Posterior cingulate gyrus (tissue), 11 donors: ENCODE measurements at places on chromosomes 6 and 20.
A peak's percentile ranks its signal among the peaks of the same experiment; 100 is the strongest.

DNA sequence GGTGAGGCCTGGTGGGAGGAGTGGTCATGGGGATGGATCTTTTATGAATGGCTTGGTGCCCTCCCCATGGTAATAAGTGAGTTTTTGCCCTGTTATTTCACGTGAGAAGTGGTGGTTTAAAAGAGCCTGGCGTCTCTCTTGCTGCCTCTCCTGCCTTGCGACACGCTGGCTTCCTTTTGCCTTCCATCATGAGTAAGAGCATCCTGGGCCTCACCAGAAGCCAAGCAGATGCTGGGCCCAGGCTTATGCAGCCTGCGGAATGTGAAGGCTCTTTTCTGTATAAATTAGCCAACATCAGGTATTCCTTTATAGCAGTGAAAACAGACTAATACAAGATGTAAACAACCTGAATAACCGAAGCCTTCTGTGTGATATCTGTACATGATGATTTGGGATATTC is 27.6 kb downstream of the VTA1 start:
- DNase-seq: no peak

GRCh38 chr6:170134031-170134470 is 156.8 kb downstream of the DLL1 start:
- DNase-seq: peak; percentile 83

DNA sequence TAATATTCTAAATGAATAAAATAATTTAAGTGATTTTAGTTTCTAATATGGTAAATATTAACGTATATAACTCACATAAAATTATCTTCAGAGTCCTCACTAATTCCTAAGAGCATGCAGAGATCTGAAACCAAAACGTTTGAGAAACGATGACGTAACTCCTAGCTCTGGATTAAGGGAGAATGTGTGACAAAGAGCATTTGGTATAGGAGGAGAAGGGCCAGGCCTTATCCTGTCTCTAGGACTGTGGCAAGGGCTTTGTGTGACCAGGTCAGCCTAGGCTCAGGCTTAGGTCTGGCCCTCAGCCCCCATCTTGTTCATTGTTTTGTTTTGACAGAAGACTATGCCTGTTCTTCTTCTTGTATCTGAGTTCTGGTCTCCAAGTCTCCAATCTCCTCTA is 19.2 kb upstream of the POLR1H start:
- DNase-seq: no peak

GRCh38 chr6:169723200-169723909 is 945 bp downstream of the PHF10 start:
- peak; percentile 65 for DNase-seq

DNA sequence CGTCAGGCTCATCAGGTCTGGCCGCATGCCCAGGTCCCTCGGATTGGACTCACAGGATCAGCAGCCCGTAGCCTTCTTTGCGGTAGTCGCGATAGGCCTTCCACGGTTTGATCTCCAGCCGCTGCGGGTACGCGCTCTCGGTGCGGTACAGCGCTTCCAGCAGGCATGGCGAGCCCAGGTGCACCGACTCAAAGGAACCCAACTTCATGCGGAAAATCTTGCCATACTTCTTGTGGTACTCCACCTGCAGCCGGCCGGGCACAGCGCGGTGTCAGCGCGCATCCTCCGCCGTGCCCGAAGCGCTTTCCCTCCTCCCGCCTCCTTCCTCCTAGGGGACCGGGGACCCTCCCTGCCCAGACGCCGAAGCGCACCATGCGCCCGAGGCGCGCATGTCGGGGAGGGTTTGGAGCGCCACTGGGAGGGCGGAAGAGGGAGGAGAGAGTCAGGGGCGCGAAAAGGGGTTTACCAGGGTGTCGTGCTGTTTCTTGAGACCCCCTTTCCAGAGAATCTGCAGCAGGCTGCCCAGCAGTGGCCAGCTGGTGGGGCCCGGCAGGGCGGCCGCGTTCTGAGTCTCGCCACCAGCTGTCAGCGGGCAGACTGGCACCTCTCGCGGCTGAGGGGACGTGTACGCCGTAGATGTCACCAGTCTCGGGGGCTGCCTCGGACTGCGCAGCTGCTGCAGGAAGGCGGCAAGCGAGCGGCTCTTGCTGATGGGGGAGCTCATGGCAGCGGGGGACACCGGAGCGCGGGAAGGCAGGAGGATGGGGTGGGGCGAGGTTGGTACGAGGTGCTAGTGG is 732 bp downstream of the CYP24A1 start:
- no peak for DNase-seq

GRCh38 chr20:58511364-58511763 is 3.8 kb downstream of the APCDD1L start:
- DNase-seq: no peak

DNA sequence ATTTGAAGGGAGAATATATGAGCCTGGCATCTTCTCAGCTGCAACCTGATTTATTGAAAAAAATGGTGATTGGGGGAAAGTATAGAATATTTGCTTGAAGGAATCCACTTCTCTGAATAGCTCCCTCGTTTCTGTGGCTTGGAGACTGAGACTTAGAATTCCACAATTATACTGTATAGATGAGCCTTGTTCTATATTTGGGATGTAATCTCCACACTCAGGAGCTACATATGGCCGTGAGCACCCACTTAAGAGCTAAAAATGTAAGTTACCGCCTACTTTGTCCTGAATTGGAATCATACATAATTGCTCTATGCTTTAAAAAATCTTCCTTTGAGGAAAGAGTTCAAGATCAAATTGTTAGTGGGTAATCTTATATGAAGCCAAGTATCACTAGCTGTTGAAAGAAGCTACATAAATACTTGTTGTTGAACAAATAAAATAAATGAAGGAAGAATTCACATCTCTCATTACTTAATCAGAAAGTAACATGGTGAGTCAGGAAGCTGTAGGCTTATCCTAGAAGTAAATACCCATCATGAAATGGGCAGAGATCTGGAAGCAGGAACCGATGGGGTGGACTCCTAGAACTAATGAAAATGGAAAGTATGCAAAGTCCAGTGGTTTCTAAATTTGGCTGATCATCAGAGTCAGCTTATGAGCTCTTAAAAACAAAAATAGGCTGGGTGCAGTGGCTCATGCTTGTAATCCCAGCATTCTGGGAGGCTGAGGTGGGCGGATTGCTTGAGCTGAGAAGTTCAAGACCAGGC is 254.3 kb downstream of the SOX4 start:
- no peak for DNase-seq

- peak; percentile 78 for DNase-seq
Measured at GRCh38 chr6:162442687-162443086, 284.9 kb downstream of the PRKN start.

GRCh38 chr20:40880063-40880728 is 148.4 kb upstream of the TOP1 start:
- no peak for DNase-seq

GRCh38 chr6:148817689-148818088 is 70.9 kb downstream of the UST start:
- DNase-seq: no peak

DNA sequence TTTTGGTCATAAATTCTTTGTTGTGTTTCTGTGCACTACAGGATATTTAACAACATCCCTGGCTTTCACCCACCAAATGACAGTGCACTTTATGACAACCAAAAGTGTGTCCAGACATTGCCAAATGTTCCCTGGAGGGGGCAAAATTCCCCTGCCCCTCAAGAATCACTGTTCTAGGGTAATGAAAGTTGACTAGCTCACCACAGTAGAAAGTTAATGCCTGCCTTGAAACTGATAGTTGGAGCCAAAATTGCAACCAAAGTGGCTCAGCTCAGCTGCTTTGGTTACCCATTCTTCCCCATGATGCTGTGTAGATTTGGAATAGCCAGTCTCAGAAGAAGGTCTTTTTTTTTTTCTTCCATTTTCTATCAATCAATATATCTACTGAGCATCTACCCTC is 150.6 kb downstream of the RALGAPA2 start:
- DNase-seq: no peak

- DNase-seq: peak; percentile 91
Measured at GRCh38 chr20:63025534-63026331, 19.0 kb upstream of the BHLHE23 start.

DNA sequence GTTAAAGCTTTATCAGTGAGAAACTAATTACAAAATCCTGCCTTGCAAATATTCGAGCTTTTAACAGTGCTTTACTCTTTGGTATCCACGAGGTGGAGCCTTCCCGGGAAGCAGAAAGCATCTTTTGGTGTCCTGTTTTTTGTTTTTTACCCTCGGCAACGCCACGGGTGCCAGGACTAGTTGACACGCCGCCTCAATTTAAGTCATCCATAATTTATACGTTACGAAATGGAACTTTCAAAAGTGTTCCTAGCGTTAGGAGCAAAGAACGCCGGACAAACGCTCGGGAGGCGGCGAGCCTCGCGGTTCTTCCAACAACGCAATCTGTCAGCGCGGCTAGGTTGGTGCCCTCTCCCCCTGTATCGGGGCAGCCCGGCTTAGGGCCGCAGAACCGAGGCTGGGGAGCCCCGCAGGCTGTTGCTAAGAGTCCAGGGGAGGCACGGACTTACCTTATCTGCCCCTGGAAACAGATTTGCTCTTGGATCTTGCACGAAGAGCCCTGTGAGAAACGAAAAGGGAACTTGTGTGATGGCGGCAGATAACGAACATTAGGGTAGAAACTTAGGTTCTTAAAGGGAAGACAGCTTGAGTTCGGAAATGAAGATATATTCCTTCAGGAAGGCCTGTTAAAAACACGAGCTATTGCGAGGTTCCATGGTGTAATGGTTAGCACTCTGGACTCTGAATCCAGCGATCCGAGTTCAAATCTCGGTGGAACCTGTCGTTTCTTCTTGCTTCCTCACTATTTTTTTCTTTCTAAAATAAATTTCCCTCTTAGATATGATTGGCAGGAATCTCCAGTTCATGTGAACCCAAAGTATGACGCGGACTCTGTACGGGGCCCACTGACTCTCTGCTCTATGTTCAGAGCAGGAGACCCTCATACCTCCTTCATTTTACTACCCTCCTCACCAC is 46.2 kb upstream of the ZNF184 start:
- DNase-seq: no peak

DNA sequence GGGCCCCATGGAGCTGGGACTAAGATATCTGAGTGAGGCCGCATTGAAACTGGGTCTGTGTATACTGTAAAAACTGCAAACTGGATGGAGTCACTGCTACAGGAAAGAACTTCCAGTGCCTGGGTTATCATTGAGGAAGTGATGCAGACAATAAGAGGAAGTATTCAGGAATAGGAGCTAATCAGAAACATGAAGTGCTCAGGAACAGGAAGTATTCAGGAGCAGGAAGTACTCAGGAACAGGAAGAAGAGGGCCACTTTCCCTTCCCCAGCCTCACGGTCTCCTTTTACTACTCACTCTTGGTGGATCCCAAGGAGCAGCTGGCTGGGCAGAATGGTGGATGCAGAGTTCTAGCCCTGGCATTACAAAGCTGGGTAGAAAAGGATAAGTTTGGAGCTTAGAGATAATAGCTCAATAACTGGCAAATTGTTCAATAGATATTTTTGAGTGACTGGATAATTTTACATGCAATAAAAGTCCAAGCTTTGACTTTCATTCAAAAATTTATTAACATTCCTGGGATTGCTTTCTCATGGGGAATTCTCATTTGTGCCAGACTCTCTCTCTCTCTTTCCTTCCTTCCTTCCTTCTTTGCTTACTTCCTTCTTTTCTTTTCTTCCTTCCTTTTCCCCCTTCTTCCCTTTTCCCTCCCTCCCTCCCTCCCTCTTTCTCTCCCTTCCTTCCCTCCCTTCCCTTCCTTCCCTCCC is 82.2 kb upstream of the PAX1 start:
- DNase-seq: no peak

- DNase-seq: no peak
Measured at GRCh38 chr6:21158149-21158548, 435.4 kb upstream of the SOX4 start.

GRCh38 chr20:63089051-63089907 is 82.5 kb upstream of the BHLHE23 start:
- DNase-seq: peak; percentile 22

DNA sequence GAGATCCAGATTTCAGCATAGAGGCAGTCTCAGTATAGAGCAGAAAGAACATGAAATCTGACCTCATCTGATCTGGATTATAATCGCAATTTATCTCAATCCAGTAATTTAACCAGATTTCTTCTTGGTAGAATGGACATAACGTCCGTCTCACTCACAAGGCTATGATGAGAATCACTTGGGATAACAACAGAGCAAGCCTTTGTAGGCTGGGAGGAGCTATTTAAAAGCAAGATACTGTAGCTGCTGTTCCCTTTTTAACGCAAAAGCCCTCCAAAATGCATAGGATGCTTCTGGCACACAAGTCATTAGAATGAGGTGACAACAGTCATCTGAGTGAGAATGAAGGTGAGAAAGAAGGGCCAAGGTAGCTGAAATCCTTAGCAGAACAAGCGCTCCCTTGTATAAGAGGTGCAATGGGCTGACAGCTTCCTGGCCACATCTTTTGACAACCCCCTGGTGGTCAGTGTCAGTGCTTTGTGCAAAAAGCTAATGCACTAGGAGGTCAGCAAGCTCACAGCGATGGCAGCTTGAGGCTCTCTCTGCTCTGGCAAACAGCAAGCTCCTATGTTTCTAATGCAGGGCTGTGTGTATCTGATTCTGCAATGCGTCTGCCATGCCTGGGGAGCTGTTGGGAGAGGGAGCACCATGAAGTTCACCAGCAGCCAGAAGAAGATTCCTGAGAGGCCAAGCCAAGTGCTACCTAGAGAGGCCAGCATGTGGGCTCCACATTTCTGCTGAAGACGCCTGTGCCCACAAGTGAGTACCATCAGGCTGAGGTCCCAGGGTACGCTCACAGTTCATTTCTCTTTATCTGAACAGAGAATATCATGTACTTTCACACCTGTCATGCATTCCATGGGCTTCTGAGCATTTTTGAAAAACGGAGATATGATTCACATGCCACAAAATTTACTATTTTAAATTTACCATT is 16.2 kb downstream of the METTL24 start:
- no peak for DNase-seq

- DNase-seq: no peak
Measured at GRCh38 chr6:52877168-52877567, 32.3 kb downstream of the GSTA3 start.

GRCh38 chr6:86558318-86558717 is 379.0 kb upstream of the HTR1E start:
- no peak for DNase-seq

- no peak for DNase-seq
Measured at GRCh38 chr6:49264496-49264895, 198.6 kb downstream of the MMUT start.

DNA sequence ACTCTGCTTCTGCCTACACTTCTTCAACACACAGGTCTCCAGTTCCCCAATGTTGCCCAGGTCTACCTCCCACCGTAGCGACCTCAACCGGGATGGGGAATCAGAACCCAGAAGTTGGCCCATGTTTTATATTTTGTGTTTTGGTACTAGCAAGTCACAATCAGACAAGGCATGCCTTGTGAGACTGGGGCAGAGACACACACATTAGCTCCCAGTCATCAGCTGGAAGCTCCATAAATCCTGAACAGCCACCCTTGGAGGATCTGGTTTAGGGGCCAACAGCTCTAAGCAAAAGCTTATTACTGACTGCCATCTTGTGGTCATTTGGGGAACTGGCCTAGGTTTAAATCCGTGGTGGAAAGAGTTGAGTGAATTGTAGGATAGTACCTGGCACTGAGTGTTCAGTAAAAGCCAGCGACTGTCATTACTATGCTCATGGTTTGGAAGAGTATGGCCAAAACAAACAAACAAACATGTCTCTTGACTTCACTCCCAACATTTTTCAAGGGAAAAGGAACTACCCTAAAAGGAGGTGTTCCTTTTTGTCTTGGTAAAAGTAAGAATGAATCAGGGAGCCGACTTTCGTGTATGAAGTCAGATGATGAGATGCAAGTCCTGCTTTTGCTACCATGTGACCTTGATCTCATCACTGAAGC is 40.5 kb downstream of the PIM1 start:
- peak; percentile 69 for DNase-seq
